ENCODE measurements at places on chromosomes 16 and 17. TPM values are rescaled to one million over a fixed set of nuclear protein-coding genes. Genes with fewer than 3 reads are reported as not detected.

The CLEC18C gene
- total RNA-seq, result not detected

The CCL23 gene
- not detected for total RNA-seq

GRCh38 chr17:58325976-58326468, 2.6 kb downstream of the TSPOAP1 start:
- no peak overlapping the region for H3K4me3 ChIP-seq
- peaks cover 25% of the 10 kb centered on the region for H3K27me3 ChIP-seq
- H3K4me1 ChIP-seq, result no peaks in the 10 kb centered on the region
- H3K27ac ChIP-seq, result no peak overlapping the region
- no peaks in the 10 kb centered on the region for H3K36me3 ChIP-seq

DNA sequence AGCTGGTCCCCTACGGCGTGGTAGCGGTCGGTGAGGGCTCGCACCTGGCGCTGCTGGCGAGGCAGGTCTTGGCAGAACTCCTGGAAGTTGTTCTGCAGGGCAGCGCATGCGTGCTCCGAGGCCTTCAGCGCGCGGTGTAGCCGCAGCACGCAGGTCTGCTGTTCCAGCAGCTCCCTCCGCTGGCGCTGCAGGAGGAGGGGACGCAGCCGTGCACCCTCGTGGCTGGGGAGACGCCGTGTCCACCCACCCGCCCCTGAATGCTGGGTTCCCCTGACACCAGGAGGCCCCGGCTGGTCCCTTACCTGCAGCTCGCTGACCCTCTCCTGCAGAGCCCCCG, 12.2 kb downstream of the EVPL start:
- H3K36me3 ChIP-seq, result no peaks in the 10 kb centered on the region
- DNase-seq, result no peak
- no peak overlapping the region for H3K4me3 ChIP-seq
- H3K27ac ChIP-seq, result no peak overlapping the region
- no peaks in the 10 kb centered on the region for H3K4me1 ChIP-seq
- no peaks in the 10 kb centered on the region for H3K27me3 ChIP-seq

The CMTM1 gene
- 9.3 TPM for total RNA-seq

DNA sequence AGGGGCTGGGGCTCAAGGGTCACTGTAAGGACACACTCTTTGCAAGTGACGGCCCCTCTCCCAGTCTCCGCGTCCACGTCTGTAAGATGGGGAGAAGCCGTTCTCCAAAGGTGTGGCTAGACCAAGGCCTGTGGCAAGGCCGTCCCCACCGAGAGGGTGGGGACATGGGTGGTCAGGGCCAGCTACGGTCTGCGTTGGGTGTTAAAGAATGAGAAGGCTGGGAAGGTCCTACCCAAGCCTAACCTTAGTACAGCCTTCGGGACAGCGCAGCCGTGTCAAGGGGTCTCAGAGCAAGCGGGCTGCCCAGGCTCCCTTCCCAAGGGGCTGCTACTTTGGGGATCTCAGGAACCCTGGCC, 1.9 kb downstream of the C1QTNF8 start:
- no peaks in the 10 kb centered on the region for H3K27me3 ChIP-seq
- no peaks in the 10 kb centered on the region for H3K36me3 ChIP-seq
- peaks cover 4% of the 10 kb centered on the region for H3K4me1 ChIP-seq

- peaks cover 17% of the 10 kb centered on the region for H3K4me1 ChIP-seq
- peak overlapping the region; percentile 27 for H3K4me3 ChIP-seq
- no peaks in the 10 kb centered on the region for H3K36me3 ChIP-seq
- no peaks in the 10 kb centered on the region for H3K27me3 ChIP-seq
- DNase-seq, result peak; percentile 44
Measured at GRCh38 chr16:4115209-4115948, 863 bp downstream of the ADCY9 start.

The ZSCAN10 gene
- not detected for total RNA-seq

DNA sequence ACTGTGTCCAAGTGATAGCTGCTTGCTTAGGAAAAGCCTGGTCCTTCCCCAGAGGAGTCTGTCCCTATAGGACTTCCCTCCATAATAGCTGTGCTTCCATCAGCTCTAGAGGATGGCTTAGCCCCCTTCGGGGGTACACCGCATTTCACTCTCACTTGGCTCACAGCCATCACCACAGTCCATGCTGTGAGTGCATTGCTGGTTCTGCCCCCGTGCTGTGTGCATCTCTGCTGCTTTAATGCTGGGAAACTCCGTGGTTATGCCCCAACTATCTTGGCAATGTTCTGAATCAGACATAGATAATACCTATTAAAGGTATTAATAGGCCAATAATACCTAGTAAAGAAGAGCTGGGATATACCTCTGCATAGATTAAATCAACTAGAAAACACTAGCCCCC, 58.3 kb downstream of the SIAH1 start:
- no peaks in the 10 kb centered on the region for H3K27me3 ChIP-seq
- no peak overlapping the region for H3K27ac ChIP-seq
- no peak overlapping the region for H3K4me3 ChIP-seq
- H3K36me3 ChIP-seq, result peaks cover 1% of the 10 kb centered on the region

GRCh38 chr16:3520841-3521240, 20.0 kb downstream of the CLUAP1 start:
- H3K4me3 ChIP-seq, result no peak overlapping the region
- no peaks in the 10 kb centered on the region for H3K4me1 ChIP-seq
- H3K36me3 ChIP-seq, result peaks cover 2% of the 10 kb centered on the region
- H3K27ac ChIP-seq, result no peak overlapping the region
- DNase-seq, result no peak

The HSD3B7 gene
- 3.5 TPM for total RNA-seq

DNA sequence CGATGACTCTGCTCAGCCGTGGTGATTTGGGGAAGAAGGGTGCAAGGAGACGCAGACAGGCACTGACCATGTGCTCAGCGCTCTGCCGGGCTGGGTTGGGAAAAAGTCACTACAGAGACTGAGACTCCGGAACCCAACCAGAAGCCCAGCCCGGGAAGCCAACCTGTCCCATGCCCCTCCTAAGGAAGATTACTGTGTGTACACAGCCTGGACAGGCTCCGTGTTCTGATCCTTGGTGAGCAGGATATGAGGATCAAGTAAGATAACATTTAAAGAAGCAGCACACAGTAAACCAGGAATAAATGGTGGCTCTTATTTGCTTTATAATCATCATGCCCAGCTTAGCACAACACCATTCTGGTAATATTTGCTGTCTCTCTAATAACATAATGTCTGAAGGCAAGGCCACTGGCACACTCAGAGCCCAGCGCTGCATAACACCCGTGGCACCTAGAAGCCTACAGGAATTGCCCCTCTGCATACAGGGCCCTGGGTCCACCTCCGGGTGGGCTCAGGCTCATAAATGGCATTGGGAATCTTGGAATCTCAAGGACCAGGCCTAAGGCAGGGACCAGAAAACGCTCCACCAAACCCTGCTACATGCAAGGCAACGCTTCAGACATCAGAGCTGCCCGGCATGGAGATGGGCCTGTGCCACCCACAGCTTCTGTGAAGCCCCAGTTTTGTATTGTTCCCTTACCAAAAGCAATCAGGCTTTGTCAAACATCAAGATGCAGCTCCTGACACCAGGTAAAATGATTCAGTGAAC, 113.5 kb downstream of the DYNLRB2 start:
- peaks cover 9% of the 10 kb centered on the region for H3K4me1 ChIP-seq
- no peak overlapping the region for H3K27ac ChIP-seq
- no peaks in the 10 kb centered on the region for H3K27me3 ChIP-seq
- no peak for DNase-seq
- no peak overlapping the region for H3K4me3 ChIP-seq

- DNase-seq, result peak; percentile 59
- H3K4me1 ChIP-seq, result peaks cover 66% of the 10 kb centered on the region
- H3K27me3 ChIP-seq, result no peaks in the 10 kb centered on the region
- no peaks in the 10 kb centered on the region for H3K36me3 ChIP-seq
- no peak overlapping the region for H3K4me3 ChIP-seq
Measured at GRCh38 chr16:84729716-84730320, 30.0 kb downstream of the USP10 start.

GRCh38 chr17:39582658-39583057, 25.1 kb downstream of the NEUROD2 start:
- peaks cover 12% of the 10 kb centered on the region for H3K27me3 ChIP-seq
- peaks cover 3% of the 10 kb centered on the region for H3K4me1 ChIP-seq
- H3K27ac ChIP-seq, result no peak overlapping the region
- H3K4me3 ChIP-seq, result no peak overlapping the region
- H3K36me3 ChIP-seq, result no peaks in the 10 kb centered on the region

The KRTAP2-2 gene
- not detected for total RNA-seq

- peak; percentile 39 for DNase-seq
- H3K4me1 ChIP-seq, result peaks cover 15% of the 10 kb centered on the region
Measured at GRCh38 chr17:47698749-47699535, 5.0 kb downstream of the TBKBP1 start.

The C16orf96 gene
- not detected for total RNA-seq

The KREMEN2 gene
- total RNA-seq, result not detected

DNA sequence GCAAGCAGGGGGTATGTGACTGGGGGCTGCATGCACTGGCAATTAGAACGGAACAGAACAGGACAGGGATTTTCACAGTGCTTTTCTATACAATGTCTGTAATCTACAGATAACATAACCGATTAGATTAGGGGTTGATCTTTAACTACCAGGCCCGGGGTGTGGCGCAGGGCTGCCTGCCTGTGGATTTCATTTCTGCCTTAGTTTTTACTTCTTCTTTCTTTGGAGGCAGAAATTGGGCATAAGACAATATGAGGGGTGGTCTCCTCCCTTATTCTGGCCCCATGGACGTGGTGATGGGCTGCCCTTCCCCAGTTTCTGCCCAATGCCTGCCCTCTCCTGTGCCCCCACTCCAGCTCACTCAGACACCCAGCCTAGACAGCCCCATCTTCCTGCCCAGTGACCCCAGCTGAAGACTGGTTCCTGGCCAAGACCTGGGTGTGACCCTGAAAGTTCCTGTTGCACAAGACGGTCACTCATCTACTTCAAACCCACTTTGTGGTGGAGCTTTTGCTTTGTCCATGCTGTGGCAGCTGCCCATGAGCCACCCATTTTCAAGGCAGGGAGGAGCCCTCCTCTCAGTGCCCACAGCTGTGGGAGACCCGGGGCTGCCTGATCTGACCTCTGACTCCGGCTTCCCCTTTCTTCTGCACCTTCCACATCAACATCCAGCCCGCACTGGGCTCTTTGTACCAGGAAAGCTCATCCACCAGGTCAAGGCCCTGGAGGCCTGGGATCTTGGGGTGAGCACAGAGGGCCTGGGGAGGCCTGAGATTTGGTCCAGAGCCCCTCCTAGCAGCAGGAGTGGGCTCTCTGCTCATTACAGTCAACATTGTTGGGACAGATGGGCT, 18.6 kb downstream of the ALOX12B start:
- no peaks in the 10 kb centered on the region for H3K4me1 ChIP-seq
- H3K27me3 ChIP-seq, result peaks cover 29% of the 10 kb centered on the region
- no peak overlapping the region for H3K27ac ChIP-seq
- no peaks in the 10 kb centered on the region for H3K36me3 ChIP-seq

The MSLN gene
- not detected for total RNA-seq

The KRTAP4-7 gene
- total RNA-seq, result not detected

DNA sequence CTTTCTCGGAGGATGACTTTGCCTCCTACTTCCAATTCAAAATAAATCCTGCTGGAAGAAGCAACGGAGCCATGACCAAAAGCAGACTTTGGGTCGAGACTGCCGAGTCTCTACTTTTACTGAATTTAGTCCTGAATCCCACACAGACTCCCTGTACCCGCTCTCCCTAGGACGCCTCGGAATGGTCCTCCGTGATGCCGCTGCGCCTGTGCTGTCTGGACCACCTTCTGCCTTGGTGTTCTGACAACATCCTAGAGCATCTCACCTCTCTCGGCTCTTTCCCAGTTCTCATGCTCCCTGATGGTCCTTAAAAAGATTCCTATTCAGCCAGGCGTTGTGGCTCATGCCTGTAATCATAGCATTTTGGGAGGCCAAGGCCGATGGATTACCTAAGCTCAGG, 181.1 kb upstream of the HSBP1 start:
- H3K4me1 ChIP-seq, result no peaks in the 10 kb centered on the region
- no peak overlapping the region for H3K27ac ChIP-seq
- no peak for DNase-seq
- no peaks in the 10 kb centered on the region for H3K36me3 ChIP-seq
- no peaks in the 10 kb centered on the region for H3K27me3 ChIP-seq

- peaks cover 14% of the 10 kb centered on the region for H3K4me1 ChIP-seq
- no peaks in the 10 kb centered on the region for H3K27me3 ChIP-seq
- DNase-seq, result no peak
- no peak overlapping the region for H3K4me3 ChIP-seq
Measured at GRCh38 chr17:59638553-59638952, 18.9 kb downstream of the CLTC start.

- no peak for DNase-seq
- H3K4me1 ChIP-seq, result no peaks in the 10 kb centered on the region
- H3K27me3 ChIP-seq, result no peaks in the 10 kb centered on the region
- H3K27ac ChIP-seq, result no peak overlapping the region
- H3K4me3 ChIP-seq, result no peak overlapping the region
Measured at GRCh38 chr16:535446-536405, 8.2 kb downstream of the CAPN15 start.

- no peak overlapping the region for H3K27ac ChIP-seq
- no peaks in the 10 kb centered on the region for H3K27me3 ChIP-seq
- no peak for DNase-seq
Measured at GRCh38 chr17:55708175-55708974, 14.3 kb downstream of the TMEM100 start.

- no peaks in the 10 kb centered on the region for H3K27me3 ChIP-seq
- H3K4me3 ChIP-seq, result no peak overlapping the region
- peaks cover 2% of the 10 kb centered on the region for H3K36me3 ChIP-seq
- H3K4me1 ChIP-seq, result no peaks in the 10 kb centered on the region
- H3K27ac ChIP-seq, result no peak overlapping the region
Measured at GRCh38 chr16:3479654-3480216, 15.6 kb downstream of the C16orf90 start.

The CD300LB gene
- not detected for total RNA-seq

GRCh38 chr17:2253768-2254406, 49.7 kb downstream of the SMG6 start:
- H3K4me1 ChIP-seq, result no peaks in the 10 kb centered on the region
- DNase-seq, result no peak
- no peaks in the 10 kb centered on the region for H3K27me3 ChIP-seq
- peaks cover 5% of the 10 kb centered on the region for H3K36me3 ChIP-seq
- H3K4me3 ChIP-seq, result no peak overlapping the region
- H3K27ac ChIP-seq, result no peak overlapping the region

- no peaks in the 10 kb centered on the region for H3K36me3 ChIP-seq
- no peak for DNase-seq
- no peaks in the 10 kb centered on the region for H3K27me3 ChIP-seq
- H3K4me1 ChIP-seq, result no peaks in the 10 kb centered on the region
- no peak overlapping the region for H3K27ac ChIP-seq
Measured at GRCh38 chr16:51112323-51112722, 38.7 kb downstream of the SALL1 start.
